ENCODE measurements at places on chromosomes 1 and 21.

DNA sequence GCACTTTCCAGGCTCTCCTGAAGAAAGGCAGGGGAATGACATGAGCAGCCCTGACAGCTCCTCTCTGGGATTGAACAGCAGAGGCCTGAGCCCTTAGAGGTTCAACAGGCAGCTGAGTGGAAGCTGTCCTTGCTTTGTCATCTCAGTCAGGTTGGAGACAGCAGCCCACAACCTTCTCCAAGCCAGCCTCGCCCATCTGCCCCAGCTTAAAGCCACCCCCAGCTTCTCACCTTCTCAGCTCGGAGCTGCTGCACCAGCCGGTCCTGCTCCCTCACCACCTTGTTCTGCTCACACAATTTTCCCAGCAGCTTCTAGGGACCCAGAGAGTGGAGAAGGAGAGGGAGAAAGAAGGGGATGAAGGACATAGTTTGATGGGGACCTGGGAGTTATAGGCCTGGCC lies 35.2 kb upstream of the GOLT1A start:
- no peak for DNase-seq

DNA sequence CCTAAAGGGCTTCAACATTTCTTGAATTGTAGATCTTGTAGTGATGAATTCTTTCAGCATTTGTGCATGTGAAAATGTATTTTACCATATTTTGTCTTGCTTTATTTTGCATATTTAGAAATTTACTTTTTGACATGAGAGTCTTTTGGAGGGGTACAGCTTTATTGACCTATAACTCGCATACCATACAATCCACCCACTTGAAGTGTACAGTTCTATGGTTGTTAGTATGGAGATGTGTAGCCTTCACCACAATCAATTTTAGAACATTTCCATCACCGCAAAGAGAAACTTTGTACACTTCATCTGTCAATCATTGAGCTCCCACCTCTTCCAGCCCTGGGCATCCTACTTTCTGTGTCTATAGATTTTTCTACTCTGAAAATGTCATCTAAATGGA lies 7.2 kb upstream of the MIA3 start:
- DNase-seq: no peak

DNA sequence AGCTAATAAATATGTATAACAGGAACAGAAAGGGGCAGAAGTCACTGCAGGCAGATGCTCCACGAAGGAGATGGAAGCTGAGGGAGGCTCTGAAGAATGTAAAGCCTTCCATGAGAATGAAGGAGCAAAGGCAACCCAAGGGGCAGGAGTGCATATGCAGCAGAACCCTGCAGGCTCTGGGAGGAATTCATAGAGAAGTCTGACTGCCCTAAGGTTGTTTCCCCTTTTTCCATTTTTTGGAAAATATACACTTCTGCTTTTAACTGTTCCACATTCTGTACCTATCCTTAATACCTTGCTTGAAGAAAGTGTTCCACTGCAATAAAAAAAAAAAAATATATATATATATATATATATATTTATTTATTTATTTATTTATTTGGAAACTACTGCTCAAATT lies 69.6 kb downstream of the CD34 start:
- DNase-seq: no peak

DNA sequence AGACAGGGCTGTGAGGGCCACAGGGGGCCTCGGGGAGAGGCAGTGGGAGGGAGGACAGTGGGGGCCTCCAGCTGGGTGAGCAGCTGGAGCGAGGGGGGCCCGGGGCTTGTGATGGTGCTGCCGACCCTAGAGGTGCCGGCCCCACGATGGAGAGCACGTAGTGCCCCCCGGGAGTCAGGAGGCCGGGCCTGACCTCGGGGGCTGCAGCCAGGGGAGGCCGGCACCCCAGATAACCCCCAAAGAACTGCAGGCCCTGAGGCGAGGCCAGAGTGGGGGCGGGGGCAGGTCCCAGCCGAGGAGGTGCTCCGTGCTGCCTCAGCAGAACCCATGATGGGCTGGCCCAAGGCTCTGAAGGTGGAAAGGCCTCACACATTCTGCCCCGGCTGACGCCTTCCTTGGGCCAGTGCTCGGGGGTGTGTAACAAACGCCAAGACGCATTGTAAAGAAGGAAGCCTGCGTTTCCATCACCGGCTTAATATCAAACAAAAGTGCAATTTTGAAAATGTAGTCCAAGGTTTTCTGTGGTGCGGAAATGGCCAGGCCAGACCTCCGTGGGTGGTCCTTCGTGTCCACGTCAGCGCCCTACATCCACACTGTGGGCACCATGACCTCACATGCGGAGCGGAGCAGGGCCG lies 55.2 kb downstream of the COL6A1 start:
- DNase-seq: no peak

- no peak for DNase-seq
Observed at GRCh38 chr1:235169986-235170385, 8.9 kb upstream of the RBM34 start.

DNA sequence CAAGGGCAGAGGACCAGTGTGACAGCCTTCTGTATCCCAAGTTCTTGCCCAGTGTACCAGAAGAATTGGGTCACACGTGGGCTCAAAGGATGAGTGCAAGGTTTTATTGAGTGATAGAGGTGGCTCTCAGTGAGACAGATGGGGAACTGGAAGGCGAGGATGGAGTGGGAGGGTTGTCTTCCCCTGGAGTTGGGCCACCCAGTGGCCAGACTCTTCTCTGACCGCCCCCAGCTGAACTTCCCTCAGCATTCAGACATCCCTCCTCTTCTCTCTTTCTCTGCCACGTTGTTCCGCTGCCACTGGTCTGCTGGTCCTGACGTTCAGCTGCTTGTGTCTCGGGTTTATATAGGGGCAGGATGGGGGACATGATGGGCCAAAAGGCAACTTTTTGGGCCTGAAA lies 150.1 kb upstream of the IVNS1ABP start:
- no peak for DNase-seq

- DNase-seq: no peak
Observed at GRCh38 chr1:41914516-41914915, 4.2 kb downstream of the HIVEP3 start.

- DNase-seq: no peak
Observed at GRCh38 chr1:154148807-154149206, 6.1 kb downstream of the NUP210L start.

DNA sequence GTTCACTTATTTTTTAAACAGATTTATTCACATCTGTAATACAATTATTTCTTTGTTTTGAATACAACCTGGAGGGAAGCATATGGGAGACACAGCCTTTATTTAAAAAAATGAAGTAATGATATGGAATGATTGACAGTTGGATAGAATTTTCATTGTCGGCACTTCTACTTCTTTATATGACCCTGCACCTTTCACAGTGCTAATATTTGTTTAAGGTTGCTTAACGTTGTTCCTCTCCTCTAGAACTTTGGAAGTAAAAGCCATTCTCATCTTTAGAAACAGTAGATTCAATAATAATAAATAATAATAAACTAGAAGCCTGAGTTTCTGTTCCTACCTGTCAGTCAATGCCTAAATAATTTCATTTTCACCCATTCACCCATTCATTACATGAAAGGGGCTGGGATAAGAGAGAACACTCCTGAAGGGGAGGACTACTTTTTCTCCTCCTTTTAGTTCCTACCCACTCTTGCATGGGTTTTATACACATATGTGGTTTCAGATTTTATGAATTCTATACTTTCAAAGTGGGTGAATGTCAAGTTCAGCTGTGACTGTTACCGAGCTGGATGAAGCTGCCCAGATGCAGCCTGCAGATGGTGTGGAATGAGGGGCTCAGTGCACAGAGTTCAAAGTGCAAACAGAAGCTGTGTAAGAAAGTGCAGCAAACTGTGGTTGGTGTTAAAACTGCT lies 9.4 kb downstream of the RUNX1 start:
- no peak for DNase-seq

DNA sequence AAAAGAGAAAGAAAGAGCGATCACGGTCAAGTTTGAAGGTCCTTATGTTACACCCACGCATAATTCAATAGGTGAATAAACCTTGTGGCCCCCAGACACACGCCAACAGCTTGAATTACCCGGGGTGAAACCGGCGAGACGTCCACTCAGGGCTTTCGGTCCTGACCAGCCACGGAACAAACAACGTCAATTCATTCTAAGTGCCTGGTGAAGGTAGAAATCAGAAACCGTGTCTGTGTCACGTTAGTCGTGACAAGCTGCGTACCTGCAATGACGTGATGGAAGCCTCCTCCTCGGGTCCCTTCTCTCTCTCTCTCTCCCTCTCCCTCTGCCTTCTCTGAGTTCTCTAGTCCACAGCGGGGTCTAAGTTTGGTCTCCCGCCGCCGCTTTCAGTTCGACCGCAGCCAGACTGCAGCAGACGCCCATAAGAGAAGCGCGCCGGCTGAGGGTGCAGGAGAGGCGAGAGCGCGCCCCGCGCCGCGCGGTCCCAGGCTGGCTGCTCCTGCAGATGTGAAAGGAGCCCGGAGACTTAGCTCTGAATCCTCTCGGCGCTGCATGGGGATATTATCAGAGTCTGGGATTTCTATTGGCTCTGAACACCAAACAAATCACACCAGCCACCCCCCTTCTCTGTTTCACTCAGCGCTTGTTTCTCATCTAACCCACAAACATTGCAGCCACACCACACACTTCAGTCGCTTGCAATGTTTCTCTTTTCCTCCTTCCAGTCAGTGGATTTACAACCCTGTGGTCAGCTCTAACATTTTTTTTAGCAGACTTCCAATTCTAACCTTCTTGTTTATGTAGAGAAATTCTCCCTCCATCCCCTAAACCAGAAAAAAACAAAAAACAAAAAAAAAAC lies at the start of gene GREM2:
Gene GREM2 (minus strand): TSS at position 537 of the 862 bp plus-strand sequence. CDS start 118,680 bp downstream, outside the sequence.
- DNase-seq: no peak

- no peak for DNase-seq
Observed at GRCh38 chr1:175410560-175410959, 218.0 kb upstream of the KIAA0040 start.

GRCh38 chr1:61130338-61131000 lies 48.1 kb downstream of the NFIA start:
- no peak for DNase-seq

Data from DMS 273 treated with DMSO at 0.1 percent for 48 hours (cell line).